ENCODE measurements at places on chromosomes 5 and 9. TPM values are rescaled to one million over a fixed set of nuclear protein-coding genes. Genes with fewer than 3 reads are reported as not detected.

LCN9 gene
- not detected for total RNA-seq

- no peak for DNase-seq
These were observed 266.7 kb downstream of the NSG2 start for GRCh38 chr5:174312270-174312617.

DNA sequence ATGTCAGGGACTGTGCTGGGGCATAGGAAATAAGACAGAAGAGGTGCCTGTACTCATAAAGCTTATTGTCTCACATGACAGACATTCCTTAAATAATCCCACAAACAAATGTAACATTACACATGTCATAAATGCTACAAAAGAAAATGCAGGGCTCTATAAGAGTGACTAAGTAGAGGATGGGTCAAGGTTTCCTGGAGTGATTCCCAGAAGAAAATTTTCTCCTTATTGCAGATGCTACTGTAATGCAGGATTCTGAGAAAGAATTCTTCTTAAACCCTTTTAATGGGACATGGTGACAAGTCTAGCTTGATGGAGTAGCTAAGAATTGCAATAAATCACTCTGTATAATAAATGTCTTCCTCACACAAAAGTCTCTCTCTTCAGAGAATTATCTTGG, 55.7 kb downstream of the SH3TC2 start:
- DNase-seq: no peak

GRCh38 chr5:74196233-74196632, 444.3 kb downstream of the ENC1 start:
- no peak for DNase-seq

DNA sequence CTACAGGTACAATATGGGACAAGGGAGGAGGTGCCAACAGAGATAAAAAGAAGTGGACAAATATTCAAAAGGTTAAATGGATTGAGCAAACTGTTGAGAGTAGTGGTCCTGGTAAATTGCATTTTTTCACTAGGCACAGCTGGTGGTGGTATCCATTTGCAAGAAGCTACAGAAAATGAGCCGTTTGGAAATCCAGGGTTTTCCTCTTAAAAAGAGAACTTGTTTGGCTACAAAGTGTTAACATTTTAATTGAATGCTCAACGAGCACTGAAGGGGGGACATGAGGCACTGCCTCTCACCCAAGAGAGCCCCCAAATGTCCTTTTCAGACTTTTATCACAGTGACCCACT, 491 bp upstream of the ZCCHC9 start:
- DNase-seq: no peak

- DNase-seq: peak; percentile 56
These were observed 464.5 kb downstream of the ICE1 start for GRCh38 chr5:5886812-5887486.

GRCh38 chr5:78804995-78805394, 156.4 kb upstream of the LHFPL2 start:
- DNase-seq: no peak

GKAP1 gene
- 8.2 TPM for total RNA-seq

DNA sequence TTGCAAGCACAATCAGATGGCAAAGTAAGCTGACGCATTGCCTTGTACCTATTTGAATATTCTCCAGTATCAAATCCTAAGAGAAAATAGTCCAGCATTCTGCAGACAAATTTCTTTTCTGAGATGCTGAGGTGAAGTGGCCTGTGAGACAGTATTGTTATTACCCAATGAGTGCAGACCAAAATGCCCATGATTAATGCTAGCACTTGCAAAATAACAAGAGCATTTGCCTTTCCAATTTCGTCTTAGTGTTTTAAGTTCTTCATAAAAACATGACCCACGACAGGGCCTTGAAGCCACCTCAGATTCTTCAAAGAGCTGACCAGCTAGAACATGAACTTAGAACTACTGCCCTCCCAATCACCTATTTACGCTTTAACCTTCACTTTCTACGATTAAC, 2.6 kb upstream of the IQGAP2 start:
- no peak for DNase-seq

SLC6A7 gene
- not detected for total RNA-seq

DNA sequence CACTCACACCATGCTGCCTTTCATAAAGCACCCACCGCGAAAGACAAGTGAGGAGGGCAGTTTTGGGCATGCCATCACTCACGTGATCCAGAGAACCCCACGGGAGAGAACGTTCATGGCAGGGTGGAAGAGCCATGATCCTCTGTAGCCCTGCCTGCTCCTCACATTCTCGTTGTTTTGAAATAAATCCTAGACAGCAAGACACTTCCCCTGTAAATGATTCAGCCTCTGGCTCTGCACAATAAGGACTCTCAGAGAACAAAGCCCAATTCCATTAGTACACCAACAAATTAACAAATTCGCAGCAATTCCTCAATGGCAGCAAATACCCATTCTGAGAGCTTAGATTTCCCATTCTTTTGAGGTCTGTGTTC, 71.5 kb downstream of the WNK2 start:
- DNase-seq: no peak

GRCh38 chr9:86644675-86645034, 290.4 kb upstream of the TUT7 start:
- no peak for DNase-seq

SPINK5 gene
- total RNA-seq: 1.6 TPM

- DNase-seq: no peak
These were observed 17.2 kb downstream of the MORN5 start for GRCh38 chr9:122176916-122177315.

DNA sequence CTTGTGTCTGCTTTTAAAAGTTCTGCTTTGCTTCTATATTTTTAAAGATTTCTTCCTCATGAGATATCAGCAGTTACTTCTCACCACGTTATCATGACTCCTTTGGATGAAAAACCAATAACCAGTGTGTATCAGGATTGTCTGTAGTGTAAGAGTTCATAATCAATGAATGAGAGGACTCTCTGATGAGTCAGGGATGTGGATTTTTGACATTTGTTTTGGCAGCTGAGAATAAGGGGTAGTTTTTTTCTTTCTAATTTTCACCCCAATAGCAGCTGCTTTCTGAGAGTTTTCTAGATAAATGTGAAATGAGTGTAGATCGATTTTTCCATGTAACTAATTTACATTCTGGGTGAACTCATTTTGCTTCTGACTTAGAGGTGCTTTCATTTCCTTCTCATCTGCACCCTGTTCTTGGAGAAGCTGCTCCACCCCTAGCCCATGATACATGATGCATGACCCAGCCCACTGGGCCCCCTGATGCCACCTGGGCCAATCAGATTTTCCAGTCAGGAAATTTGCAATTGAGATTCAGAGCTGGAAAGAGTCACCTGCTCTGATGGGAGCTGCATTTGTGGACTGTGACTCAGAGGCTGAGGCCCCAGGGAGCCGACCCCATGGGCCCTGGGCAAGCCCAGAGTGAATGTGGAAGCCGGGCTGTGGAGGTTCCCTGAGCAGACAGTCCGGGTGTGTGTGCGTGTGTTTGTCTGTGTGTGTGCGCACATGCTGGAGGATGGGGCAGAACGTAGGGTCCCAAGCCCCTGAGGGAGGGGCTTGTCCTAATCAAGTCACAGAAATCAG, 159.3 kb downstream of the RGS3 start:
- peak; percentile 47 for DNase-seq

DNA sequence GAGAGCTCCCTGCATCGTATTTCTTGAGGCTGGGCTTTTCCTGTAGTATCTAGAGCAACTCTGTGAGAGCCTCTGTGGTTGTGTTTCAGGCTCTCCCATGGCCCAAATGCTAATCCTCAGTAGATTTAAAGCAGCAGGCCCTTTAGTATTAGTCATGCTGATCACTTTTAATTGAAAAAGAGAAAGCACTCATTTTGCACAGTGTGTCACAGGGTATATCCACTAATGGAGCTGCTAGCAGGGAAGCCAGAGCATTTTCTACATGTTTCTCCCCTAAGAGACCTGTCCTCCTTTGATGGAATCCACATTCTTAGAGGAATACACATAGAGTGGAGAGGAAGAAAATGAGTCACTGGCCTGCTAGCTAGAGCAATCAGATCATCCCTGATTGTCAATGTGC, 348.5 kb downstream of the TMEM232 start:
- no peak for DNase-seq

SAPCD2 gene
- total RNA-seq: 0.78 TPM

GRCh38 chr9:6711403-6711802, 46.4 kb upstream of the KDM4C start:
- no peak for DNase-seq

All from body of pancreas (tissue), 4 donors.